Lung (tissue), 17 donors: ENCODE measurements at places on chromosomes 1 and 21. TPM values are rescaled to one million over a fixed set of nuclear protein-coding genes. Genes with fewer than 3 reads are reported as not detected.

DNA sequence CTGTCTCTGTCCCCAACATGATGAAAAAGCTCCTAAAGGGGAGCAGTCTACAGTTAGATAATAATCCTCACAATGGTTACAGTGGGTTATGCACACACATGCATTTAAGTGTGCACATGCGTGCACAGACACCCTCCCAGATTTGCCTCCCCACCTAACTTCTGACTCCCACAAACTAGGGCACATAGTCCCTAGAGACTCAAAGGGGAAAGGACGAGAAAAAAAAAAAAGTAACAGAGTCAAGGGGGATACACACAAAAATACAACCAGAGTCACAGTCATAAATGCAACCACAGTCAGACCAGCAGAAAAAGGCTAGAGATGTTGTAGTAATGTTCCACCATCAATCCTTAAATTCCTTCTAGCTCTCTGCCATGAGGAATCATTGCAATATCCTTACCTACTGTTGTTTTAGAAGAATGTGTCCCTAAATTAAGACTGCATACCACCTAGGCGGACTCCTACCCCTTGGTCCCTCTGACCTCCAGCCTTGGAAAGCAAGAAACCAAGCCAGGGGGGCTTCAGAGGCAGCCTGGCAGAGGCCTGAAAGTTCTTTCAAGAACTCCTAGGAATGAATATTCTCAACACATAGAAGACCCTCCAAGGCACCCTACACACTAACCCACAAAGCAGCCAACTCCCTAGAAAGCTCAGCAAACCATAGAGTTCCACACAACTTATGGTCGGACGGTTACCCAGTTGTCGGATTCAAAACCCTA, 1.3 kb downstream of the CRTC2 start:
- DNase-seq, result no peak

The S100A5 gene
- total RNA-seq, result not detected

DNA sequence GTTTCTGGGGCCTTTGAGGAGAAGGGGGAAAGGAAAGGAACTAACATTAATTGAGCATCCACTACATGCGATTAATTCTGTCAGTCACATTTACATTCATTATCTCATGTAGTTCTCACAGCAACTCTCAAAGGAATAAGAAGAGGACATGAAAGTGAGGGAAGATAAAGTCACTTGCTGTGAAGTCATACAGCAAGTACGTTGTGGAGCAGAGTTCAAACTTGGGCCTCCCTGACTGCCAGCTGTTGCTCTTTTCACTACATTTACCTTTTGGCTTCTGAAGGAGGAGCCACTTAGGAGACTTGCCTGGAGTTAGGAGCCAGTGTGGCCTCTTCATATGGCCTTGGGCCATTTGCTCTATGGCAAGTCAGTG, 6.2 kb downstream of the ZNF691 start:
- DNase-seq, result no peak

DNA sequence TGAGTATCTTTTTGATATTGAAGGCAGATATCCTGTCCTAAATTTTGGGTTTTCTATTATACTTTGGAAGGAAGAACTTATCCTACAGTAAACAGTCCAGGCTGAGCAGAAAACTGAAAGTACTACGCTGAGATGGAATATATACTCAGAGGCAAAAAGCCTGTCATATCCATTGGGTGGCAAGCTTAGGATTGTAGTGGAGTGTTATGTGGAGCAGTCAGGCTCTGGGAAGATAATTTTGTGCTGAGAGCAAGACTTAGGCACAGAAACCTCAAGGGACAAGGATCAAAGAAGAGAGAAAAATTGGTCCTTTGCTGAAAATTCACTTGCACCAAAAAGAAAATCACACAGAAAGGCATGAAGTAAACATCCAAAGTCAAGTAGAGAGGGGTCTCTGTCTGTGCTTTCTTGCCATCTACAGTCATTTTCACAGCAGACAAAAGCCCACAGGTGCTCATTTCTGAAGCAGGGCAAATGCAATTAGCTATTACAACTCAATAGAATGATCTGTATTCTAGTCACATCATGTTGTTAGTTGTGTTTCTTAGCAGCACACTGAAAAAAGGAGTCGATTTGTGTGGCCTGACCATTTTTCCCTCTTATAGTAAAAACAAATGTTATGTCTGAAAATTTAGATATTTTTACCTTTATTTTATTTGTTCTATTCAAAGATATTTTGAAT, 38.5 kb downstream of the CRB1 start:
- no peak for DNase-seq

DNA sequence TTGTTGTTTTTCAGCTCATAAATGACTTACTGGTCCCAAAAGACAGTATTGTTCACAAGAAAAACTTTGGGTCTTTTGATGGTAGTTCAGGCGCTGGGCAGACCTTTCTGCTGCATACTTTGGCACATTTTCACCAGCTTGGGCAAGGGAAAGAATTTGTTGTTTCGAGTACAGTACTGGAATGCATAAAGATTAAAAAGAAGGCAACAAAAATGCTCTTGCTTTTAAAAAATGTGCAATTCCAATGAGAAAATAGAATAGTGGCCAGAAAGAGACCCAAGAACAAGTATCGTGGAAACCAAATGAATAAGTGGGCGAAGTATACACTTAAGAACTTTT, 56.0 kb downstream of the CLIC6 start:
- no peak for DNase-seq

The RGS8 gene
- total RNA-seq, result 0.03 TPM

The C1QB gene
- 702 TPM for total RNA-seq

- no peak for DNase-seq
These were observed 311.9 kb downstream of the RYR2 start for GRCh38 chr1:237353918-237354317.

GRCh38 chr1:225981714-225982113, 17.4 kb downstream of the SDE2 start:
- no peak for DNase-seq

- no peak for DNase-seq
These were observed 24.9 kb upstream of the CTPS1 start for GRCh38 chr1:40954626-40955025.

DNA sequence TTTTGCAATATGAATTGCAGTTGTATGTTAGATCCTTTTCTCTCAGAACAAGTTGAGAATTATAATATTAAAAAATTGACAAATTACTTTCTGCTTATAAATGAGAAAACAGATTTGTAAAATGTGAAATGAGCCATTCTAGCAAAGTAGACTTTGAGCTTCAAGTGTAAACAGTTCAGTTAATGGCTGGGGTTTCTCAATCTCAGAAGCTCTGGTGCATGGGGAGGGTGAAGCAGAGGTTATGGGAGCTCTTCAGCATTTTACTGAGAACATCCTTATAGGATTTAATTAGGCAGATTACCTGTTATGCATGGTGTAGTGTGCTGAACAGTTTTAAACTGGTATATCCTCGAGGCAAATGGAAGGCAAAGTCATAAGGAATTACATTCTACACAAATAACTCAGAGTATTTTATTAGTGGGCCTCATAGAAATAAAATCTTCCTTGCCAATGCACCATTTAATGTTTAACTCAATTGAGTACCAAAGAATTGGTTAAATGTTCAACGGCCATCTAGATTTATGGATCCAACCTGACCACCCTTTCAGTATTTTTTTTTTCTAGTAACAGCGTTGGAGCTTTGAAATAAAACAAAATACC, 1143.6 kb upstream of the ADGRL2 start:
- DNase-seq, result no peak

- DNase-seq, result peak; percentile 76
These were observed 47.8 kb downstream of the SKI start for GRCh38 chr1:2275796-2276536.

GRCh38 chr1:177645491-177646190, 324.2 kb downstream of the SEC16B start:
- no peak for DNase-seq

DNA sequence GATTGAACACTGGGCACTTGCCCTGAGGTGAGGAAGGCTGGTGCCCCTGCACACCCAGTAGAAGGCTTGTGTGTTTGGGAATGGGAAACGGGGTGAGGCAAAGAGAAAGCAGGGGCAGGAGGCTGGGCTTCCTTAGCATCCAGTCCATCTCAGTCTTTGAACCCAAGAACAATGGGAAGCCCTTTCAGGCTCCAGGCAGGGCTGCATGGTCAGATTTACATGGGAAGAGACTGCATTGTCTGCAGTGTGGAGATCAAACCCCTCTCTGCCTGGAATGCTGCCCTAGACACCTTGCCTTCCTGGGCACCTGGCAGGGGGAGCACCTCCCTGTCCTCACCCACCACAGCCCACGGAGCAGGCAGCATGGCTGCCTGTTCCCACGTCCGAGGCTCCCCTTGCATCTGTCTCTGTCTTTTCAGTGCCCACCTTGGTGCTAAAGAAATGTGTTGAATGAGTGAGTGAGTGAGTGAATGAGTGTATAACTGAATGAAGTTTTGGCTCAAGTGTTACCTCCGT, 268.5 kb downstream of the GRIK3 start:
- DNase-seq, result no peak

The MIXL1 gene
- 0.49 TPM for total RNA-seq

DNA sequence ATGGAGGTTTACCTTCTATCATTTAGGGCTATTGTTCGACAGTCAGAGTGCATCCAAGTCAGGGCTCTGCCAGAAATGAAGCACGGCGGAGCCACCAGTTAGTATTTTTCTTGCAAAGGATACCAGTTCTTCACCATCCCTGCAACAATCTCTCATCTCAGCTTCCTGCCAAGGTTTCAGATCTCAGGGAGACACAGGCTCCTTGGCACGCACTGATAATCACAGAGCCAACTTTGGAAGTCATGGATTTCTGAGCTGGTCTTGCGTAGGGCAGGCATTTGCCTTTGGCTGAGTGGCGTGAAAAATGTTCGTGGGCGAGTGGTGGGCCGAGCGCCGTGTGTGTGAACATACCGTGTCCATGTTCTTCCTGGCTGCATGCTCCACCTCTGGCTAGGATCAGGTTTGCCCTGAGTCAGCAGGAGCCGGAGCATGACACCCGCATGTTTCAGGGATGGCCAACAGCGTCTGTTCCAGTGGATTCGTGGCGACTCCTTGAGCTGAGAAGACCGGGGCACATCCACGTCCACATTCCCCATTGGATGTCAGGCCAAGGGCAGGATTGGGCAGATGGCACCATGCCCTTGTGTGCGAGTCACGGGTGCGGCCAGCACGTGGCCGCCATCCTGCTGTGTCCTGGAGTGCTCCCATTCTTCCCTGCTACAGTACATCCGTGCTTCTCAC, 118.5 kb upstream of the C1orf174 start:
- DNase-seq, result no peak

The IGSF21 gene
- total RNA-seq, result 2.6 TPM

DNA sequence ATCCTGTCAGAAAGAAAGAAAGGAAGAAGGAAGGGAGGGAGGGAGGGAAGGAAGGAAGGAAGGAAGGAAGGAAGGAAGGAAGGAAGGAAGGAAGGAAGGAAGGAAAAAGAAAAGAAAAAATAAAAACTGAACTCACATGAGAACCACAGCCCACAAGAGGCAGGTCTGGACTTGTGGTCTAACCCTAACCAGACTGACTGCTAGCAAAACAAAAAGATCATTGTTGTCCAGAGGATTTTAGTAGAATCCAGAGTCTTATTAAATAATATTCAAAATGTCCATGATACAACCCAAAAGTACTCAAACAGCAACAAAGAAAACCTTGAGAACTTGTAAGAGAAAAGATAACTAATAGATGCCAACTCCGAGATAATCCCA, 4.7 kb upstream of the ITGB2 start:
- no peak for DNase-seq

- peak; percentile 93 for DNase-seq
These were observed 29.7 kb downstream of the SERTAD4 start for GRCh38 chr1:210262167-210262896.

DNA sequence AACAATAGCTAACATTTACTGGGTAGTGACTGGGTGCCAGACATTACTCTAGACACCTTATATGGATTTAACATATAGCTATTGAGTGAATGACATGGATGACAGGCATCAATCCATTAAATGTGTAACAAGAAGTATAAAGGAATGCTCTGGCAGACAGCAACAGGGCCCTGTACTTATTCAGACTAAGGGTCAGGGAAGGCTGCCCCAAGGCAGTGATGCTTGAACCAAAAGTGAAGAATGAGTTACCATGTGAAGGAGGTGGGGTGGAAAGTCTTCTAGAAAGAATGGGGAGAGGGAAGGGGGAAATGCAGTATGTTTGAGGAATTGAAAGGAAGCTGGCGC, 8.3 kb upstream of the PTPRF start:
- DNase-seq, result no peak

GRCh38 chr21:38067086-38067739, 151.0 kb upstream of the KCNJ6 start:
- peak; percentile 33 for DNase-seq

DNA sequence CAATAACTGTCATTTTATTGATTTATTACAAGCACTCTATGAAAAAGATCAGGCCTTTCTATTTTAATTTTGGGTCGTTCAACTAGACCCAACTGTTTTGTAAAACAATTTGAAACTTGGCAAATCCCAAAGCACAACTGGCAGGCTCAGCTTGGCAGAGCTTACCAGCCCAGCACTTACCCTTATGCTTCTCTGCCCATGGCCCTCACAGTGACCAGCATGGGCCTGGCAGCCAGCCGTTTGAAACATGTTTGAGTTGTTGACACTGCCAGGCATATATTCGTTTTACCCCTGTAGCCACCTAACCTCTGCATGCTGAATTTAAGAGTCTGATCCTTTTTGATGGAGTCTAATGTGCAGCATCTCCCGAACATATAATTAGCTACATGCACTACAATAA, 796.7 kb upstream of the ADGRL2 start:
- DNase-seq, result no peak

DNA sequence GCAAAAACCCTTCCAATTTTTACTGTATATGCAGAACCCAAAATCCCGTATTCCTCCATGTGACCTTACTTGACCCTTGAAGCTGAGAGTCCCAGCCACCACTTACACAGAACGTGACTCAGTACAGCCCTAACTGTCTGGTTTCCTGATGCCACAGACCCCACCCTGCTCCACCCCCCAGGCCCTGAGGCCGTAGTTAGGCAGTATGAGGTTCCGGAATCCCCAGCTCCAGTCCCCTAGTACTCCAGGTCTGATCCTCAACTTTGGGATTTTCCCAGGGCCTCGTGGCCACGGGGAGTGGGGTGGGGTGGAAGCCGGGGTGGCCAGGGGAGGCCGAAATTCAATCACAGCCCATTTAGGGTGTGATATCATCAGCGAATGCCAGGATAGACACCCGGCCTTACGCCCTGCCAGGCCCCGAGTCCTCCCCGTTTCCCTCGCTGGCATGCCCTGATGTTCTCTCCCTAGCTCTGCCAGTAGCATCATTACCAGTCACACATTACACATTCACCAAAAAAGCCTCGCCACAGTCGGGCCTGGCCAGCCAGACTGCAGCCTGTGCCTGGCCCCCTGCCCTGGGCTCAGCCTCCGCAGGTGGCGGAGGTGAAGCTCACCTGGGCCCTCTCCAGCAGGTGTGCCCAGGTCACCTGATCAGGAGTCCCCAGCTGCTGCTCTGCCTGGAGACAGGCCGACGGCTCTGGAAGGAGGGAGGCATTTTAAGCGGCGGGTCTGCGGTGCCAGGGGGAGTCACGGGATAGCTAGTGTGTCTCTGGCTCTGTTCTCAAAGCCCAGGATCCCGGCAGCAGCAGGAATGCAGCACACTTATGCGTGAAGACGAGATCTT, 70.8 kb downstream of the SCCPDH start:
- DNase-seq, result no peak

The NHLH1 gene
- 0.18 TPM for total RNA-seq

GRCh38 chr1:54413295-54413694, 7.1 kb upstream of the SSBP3 start:
- peak; percentile 80 for DNase-seq
